ENCODE measurements at places on chromosomes 7 and 10.
A peak's percentile ranks its signal among the peaks of the same experiment; 100 is the strongest.

DNA sequence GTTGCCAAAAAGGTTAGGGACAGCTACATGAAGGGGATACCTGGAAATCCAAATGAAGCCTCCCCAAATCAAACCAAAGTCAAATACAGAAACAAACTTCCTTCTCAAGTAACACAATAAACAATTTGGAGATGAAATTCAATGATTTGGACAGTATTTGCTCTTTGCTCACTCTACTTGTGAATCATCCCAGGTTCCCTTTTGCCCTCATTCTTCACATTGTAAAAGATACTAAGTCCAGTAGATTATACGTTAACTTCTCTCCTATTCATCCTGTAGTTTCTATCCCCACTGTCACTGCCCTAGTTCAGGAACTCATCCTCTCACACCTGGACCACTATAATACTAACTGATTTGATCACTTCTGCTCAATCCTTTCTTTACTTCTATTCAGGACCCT is 28.3 kb downstream of the FZD1 start:
- no peak for DNase-seq

DNA sequence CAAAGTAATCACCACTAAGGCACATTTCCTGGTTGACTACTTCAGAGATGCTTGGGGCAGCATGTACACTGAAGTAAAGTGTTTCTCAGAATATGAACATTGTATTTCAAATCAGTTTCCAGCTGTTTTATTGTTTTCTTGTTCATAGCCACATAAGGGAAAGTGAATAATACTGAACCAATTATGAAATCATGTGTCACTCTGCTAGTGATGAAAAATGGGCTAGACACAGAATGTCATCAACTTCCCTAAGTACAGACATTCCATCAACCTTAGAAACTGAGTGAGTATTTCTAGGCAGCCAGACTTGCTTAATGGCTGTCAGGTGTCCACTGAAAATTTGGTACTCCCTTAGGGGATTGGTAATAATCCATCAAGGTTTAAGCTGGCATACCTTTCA is 603.5 kb downstream of the ARL4A start:
- DNase-seq: no peak

- DNase-seq: no peak
Measured at GRCh38 chr10:113704637-113705343, 25.1 kb downstream of the CASP7 start.

DNA sequence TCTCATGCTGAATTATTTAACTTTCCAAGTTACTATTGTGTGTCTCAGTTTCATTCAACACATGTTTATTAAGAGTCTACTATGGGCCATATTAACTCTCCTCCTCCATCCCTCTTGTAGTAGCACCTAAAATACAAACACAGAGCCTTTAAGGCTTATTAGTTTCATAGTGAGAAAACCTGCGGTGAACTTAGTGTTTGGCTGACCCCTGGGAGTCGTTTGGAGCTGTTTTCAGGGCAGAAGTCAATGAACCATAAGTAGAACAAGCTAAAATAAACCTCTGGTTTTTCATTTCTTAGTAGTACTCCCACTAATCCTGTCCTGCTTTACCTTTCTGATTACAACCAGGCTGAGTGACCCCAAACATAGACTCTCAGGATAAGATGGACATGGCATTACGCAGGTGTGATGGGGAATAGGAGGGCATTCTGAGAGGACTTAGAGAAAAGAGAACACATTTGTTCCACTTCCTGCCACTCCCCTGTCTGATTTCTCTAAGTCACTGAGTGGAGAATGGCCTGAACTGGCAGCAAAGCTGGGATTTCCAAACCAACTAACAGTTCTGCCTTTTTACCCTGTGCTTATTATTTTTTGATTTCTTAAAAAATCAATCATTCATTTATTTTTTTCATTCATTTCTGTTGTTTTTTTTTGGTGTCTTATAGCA is 74.5 kb downstream of the LRMDA start:
- no peak for DNase-seq

DNA sequence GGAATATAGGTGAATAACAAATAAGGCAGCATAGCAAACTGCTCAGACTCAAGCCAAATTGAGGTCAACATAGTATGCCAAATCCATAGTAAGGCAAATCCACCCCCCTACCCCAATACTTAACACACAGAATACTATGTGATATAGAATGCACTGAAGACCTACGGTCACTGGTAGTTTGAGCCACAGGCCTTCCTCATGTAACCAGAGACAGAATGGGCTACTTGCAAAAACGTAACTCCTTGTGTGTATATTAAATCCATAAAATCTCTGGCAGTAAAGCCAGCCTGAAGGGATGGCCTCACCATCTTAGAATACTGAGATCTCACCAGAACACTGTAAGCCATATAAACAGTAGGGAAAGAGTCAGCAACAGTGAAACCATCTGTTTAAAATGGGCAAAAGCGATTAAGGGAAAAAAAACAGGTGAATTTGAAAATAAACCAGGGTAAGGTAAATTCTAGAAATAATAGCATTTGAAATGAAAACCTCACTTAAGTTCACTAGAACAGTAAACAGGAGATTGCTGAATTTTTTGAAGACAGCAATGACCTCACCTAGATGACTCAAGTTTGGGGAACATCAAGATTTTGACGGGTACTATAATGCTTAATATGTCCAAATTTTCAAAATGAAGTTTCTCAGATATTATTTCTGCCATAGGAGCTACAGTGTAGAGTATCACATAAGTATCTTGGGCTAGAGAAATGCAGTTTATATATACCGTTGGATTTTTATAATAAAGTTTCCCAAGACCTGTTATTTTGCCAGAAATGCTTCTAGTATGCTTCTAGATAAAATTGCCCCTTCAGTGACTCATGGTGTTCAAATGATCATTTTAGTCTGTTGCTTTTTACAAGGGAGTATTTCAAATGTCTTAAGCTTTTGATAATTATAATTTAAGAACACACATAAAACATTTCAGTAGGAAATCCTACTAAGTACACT is 13.9 kb downstream of the HNRNPA2B1 start:
- DNase-seq: no peak

DNA sequence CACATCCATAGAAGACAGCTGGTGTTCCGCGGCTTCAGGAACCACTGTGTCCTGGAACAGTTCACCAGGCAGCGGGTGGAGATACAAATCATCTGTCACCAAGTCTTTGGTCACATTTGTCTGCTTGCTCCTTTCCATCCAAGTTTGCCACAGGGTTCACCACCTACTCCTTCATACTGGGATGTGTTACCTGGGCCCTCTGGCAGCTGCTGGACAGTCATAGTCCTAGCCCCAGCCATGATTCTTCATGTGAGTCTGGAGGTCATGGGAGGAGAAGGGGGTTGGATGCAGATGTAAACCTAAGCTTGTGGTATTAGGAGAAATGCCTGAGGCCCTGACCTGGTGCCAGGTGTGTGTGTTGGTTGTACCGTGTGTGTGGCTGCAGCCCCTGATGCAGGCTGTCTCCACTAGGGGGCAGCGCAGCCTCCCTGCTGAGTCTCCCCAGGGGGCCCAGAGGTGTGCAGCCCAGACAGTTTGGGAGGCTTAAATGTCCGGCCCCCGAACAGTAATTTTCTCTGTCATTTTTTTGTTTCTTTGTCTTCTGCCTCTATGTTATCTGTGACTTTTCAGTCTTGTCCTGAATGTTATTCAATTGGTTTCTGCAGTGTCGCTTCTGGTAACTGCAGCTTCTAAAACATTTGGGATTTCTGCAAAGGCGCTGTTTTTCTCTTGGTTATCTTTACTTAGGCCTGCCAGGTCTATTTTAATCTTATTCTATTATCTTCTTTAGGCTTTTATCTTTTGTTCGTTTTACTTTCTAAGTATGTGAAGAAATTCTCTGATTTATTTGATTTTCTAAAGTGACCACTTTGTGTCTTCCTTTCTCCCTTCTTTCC is 14.8 kb downstream of the NPS start:
- DNase-seq: peak; percentile 15

GRCh38 chr7:64873517-64873916 is 29.6 kb upstream of the ZNF273 start:
- no peak for DNase-seq

DNA sequence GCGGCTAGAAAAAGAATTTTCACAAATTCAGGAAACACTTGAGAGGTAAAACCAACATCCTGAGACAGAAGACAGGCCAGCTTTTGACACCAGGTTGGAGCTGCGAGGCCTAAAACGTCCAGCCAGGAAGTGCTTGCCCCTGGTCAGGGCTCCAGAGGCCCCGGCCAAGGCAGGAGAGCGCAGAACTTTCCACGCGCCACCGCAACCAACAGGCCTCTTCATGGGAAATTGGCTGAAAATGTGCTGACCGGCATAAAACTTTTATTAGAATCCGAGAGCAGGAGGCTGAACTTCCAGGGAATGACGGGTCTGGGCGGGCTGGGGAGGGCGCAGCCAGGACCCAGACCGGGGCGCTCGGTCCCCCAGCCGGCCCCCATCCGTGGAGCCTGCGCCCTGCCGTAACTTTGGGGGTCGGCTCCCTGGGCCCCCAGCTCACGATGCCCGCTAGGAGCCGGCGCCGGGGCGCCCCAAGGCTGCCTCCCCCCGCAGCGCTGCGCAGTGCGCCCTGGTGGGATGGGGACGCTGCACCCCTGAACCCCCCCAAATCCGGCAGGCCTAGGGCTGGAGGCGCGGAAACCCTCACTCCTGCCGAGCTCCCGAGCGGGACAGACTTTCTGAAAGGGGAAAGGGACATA is 414.0 kb upstream of the MKI67 start:
- DNase-seq: no peak

GRCh38 chr7:108088729-108089128 is 41.4 kb downstream of the LAMB4 start:
- no peak for DNase-seq

- no peak for DNase-seq
Measured at GRCh38 chr7:68623030-68623429, 975.2 kb upstream of the AUTS2 start.

DNA sequence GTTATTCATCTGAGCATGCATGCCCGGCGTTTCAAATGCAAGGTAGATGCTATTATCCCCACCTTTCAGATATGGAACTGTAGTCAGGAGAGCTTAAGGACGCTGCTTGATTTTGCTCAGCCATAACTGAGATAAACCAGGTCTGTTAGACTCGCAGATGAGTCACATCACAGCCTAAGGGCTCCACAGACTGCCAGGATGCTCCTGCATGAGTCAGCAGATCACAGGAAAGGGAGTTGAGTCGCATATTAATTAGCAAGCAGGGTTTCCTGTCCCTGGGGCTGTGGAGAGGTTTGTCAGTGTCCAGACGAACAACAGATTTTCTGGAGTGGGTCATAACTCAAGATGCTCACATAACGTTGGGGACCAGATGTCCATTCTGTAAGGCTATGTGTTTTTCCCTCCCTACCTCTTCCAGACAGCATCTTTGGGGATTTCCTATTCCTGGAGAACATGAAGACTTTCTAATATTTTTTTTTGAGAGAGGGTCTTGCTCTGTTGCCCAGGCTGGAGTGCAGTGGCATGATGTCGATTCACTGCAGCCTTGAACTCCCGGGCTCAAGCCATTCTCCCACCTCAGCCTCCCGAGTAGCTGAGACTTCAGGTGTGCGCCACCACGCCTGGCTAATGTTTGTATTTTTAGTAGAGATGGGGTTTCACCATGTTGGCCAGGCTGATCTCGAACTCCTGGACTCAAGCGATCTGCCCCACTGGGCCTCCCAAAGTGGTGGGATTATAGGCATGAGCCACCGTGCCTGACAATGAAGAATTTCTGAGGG is 36.7 kb downstream of the PFKFB3 start:
- no peak for DNase-seq

GRCh38 chr7:142434666-142435167 is 176.9 kb upstream of the PRSS58 start:
- no peak for DNase-seq

DNA sequence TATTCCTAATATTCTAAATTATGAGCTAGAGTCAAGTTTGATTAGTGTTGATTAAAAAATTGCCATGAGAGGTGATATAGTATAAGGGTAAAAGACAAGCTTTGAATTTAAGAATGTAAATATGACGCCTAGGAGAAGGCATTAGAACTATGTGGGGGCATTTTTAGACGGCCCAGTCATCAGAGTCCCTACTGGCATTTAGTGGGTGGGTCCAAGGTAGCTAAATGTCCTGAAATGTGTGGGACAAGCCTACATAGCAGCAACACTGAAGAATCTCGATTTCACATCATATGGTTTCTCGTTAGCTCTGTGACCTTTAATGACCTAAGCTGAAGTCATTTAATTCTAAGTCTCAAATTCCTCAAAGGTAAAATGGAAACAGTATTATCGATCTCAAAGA is 133.5 kb downstream of the SGMS1 start:
- no peak for DNase-seq

DNA sequence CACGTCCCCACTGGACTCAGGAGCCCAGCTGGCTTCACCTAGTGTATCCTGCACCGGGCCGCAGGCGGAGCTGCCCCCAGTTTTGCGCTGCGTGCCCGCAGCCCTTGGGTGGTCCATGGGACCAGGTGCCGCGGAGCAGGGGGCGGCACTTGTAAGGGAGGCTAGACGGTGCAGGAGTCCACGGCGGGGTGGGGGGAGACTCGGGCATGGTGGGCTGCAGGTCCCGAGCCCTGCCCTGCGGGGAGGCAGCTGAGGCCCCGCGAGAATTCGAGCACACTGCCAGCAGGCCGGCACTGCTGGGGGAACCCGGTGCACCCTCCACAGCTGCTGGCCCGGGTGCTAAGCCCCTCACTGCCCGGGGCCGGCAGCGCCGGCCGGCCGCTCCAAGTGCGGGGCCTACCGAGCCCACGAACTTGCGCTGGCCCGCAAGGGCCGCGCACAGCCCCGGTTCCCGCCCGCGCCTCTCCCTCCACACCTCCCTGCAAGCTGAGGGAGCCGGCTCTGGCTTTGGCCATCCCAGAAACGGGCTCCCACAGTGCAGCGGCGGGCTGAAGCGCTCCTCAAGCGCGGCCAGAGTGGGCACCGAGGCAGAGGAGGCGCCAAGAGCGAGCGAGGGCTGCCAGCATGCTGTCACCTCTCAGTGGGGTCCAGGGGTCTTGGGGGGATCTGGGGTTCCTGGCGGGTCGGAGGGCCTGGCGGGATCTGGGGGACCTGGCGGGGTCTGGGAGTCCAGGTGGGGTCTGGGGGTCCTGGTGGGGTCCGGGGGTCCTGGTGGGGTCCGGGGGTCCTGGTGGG is 81.4 kb downstream of the VIPR2 start:
- DNase-seq: no peak

DNA sequence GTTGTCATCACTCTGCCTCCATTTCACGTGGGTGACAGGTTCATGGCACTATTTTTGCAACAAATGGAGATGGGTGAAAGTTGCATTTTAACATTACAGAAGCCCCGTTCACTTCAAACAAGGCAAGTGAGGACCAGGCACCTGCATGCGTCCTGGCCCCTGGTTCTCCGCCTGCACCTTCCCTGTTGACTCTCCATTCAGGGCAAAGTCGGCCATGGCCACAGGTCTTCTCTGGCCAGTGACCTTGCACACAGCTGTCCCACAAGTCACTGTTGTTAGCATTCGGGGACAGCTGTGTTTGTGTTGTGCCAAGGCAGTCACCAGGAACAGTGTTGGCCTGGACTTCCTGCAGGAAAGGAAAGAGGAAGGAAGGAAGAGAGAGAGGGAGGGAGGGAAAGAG is 554.9 kb downstream of the TCERG1L start:
- DNase-seq: no peak

GRCh38 chr10:67663449-67664087 is 32.4 kb downstream of the CTNNA3 start:
- no peak for DNase-seq

Data from T47D (cell line).